ENCODE measurements at places on chromosomes 2 and 18. TPM values are rescaled to one million over a fixed set of nuclear protein-coding genes. Genes with fewer than 3 reads are reported as not detected.

GRCh38 chr2:135962366-135963123 lies 22.9 kb downstream of the DARS1 start:
- DNase-seq: no peak

CD8A gene
- 1.4 TPM for total RNA-seq

RGPD4 gene
- total RNA-seq: 0.10 TPM

HOXD13 gene
- total RNA-seq: 0.10 TPM

DNA sequence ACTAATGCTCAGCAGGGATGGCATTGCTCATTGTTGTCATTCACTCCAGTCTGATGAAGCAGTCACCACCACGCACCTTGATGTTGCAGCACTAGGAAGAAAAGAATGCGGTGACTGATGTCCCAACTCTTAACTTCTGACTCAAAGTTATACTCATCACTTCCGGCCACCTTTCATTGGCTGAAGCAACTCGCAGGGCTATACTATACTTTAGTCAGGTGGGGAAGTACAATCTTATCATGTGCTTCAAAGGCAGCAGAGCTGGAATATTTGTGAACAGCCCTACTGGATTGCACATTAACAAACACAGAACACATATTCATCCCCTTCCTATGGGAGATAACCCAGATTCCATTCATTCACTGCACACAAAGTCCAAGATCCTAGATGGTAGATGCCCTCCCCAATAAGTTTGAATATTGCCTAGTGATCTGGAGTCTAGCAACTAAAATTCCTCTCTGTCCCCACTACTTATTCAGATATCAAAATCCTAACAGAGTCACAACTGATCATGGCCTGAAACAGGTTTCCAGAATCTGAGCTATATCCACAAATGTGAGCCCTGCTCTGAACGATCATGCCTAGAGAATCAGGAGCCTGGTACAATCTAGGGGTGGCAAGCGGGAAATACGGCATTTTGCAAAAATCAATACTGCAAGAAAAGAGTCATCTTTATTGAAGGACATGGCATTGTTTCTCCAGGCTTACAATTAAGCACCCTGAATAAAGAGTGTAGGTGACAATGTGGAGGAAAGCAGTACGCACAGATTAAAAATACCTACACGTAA lies 3.4 kb upstream of the SPATS2L start:
- no peak for DNase-seq

DNA sequence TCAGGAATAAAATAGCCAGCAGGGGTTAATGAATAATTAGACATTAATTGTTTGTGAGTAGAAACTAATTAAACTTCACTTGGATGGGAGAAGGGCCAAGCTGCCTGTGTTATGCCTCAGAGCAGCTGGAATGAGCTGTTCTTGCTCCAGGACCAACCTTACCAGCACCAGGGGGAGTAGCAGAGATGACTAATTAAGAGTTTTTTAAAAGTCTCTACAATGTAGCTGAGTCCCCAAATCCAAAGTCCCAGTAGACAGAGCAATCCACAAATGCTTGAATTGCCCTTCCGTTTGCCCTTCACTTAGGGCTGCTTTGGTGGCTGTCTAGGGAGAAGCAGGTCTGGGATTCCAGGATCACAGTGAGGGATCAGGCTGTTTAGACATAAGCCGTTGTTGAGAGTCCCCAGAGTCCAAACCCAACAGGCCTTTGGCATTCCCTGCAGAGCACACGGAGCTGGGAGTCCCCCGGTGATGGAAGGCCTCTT lies 59.4 kb downstream of the RHOB start:
- no peak for DNase-seq

- DNase-seq: no peak
These were observed 3.5 kb upstream of the ATL2 start for GRCh38 chr2:38380397-38381130.

- DNase-seq: no peak
These were observed 199.2 kb downstream of the SMAD2 start for GRCh38 chr18:47731276-47731675.

LIMS3 gene
- 2.6 TPM for total RNA-seq

DNA sequence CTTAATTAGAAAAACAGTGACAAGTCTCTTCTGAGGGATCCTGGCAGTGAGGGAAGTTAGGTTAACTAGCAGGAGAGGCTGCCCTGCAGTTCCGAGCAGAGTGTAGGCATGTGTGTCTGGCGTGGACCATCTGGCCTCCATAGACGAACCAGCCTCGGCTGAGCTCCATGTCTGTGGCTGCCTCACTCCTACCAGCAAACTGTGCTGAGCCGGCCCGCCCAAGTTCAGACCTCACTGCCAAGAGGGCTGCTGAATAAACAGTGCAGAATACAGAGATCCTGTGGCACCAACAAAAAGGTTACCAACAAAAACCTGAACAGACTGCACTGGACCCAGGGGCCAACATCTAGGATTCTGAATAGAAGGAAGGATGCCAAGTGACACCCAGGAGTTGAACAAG lies 27.3 kb downstream of the INO80C start:
- DNase-seq: no peak

- DNase-seq: no peak
These were observed 44.8 kb upstream of the UPP2 start for GRCh38 chr2:158056875-158057274.

- DNase-seq: no peak
These were observed 295.5 kb downstream of the MEIS1 start for GRCh38 chr2:66730441-66730840.

- DNase-seq: no peak
These were observed 80.0 kb downstream of the COPS8 start for GRCh38 chr2:237165405-237166276.

LRRC30 gene
- total RNA-seq: not detected

GRCh38 chr2:216808805-216809425 lies 50.9 kb downstream of the TNP1 start:
- DNase-seq: no peak

GRCh38 chr2:156322051-156322685 lies 10.4 kb downstream of the NR4A2 start:
- DNase-seq: no peak

DNA sequence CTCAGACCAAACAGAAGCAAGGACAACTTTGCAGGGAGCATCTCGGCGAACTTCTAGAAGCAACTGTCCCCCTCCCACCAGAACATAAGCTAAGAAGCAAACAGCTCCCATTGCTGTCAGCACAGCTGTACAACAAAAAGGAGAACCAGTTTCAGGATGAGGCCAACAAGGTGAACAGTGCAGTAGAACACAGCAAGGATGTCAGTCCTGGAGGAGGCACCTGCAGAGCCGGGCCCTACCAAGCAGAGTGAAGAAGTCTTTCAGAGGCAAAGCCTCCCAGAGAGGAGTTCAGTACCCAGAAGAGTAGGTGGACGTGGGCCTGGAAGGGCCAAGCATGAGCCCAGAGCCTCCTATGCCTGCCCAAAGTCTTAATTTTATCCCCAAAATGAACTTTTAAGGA lies 1.0 kb downstream of the PASK start:
- DNase-seq: no peak

GRCh38 chr2:147709655-147710054 lies 135.2 kb upstream of the ACVR2A start:
- DNase-seq: no peak

GLS gene
- total RNA-seq: 85.1 TPM

DNA sequence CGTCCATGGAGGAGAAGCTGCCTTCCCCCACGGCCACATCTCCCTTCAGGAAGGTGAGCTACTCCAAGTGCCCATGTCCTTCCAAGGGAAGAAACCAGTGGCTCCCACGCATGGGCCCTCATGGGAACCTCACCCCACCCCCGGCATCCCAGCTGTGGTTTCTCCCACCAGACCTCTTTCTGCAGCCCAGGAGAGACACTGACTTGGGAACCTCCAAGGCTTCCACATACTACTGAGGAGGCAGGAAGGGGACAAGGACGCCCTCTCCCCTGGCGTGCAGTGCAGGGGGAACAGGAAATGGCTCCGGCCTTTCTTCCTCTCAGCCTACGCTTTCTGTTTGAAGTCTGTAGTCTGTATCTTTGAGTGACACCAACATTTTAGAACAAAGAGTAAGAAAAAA lies 104.5 kb upstream of the EPC2 start:
- no peak for DNase-seq

UBE2E3 gene
- total RNA-seq: 132 TPM

- no peak for DNase-seq
These were observed 85.6 kb upstream of the SPTBN1 start for GRCh38 chr2:54370405-54371104.

GRCh38 chr2:174001107-174001506 lies 35.9 kb upstream of the SP3 start:
- no peak for DNase-seq

All from spinal cord (tissue), 10 donors.